Immature natural killer cell (primary cell): ENCODE measurements at places on chromosomes 1 and 21.

DNA sequence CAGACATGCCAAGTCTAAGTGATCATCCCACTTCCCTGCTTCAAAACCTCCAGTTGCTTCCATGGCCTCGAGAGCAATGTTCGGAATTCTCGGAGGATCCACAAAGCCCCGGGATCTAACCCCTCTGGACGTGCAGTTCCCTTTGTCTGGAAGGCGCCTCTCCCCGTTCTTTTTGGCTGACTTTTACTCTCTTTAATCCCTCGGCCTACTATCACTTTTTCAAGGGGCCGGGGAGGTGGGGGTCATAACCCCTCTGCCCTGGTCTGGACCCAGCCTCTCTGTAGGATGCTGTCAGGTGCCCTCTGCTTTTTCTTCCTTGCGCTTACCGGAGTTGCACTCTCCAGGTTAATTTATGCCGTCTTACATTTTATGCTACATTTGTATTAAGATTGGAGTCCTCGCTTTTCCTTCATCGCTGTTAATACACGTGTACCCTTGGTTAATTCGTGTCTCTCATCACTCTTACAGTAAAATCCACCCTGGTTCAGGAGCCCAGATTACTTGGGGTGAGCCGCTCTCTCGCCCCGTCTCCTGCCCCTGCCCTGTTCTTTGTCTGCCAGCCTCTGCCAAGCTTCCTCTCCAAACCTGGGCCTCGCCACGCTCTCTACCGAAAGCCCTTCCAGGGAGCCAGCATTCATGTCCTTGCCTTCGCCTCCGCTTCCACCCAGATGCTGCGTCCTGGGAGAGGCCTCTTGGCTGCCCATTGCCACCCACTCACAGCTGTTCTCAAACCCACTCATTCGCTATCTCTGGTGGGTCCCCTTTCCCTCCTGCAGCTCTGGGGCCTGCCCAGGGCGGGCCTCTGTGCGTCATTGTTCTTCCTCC, 448.6 kb downstream of the CAMTA1 start:
- DNase-seq, result no peak
- no peaks in the 10 kb centered on the region for H3K4me1 ChIP-seq
- peaks cover 2% of the 10 kb centered on the region for H3K27me3 ChIP-seq
- H3K36me3 ChIP-seq, result no peaks in the 10 kb centered on the region

DNA sequence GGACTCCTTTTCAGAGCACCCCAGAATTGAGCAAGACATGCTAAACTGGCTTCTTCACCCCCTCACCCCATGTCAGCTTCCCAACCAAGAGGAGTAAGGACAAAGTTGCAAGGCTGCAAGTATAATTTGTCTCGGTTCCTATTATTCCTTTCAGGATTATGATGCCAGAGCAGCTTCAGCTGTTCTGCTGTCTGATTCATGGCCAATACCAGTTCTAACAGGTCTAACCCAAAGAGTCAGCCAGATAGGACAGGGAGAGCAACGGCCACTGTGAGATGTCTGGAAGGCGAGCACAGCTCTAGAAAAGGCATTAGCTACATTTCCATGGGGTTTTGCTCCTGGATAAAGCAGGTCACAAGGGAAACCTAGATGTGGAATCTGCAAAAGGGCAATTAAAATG, 53.3 kb upstream of the HOOK1 start:
- H3K36me3 ChIP-seq, result no peaks in the 10 kb centered on the region
- H3K4me3 ChIP-seq, result no peak overlapping the region
- peaks cover 6% of the 10 kb centered on the region for H3K4me1 ChIP-seq

DNA sequence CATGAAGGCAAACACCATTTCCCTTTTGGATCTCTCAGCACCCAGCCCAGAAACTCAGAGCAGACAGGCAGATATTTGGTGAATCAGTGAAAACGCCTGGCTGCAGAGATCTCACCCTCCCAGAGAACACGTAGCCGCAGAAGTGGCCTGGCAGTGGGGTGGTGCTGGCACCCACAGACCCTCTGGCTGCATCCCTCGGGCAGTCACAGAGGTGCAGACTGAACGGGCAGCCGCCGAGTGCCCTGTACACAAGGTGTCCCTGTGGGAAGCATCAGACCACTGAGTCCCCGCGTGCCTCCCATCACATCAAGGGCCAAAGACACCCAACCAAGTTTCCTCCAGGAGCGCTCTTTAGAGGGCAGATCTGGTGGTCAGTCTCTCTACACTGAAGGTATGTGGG, 12.1 kb downstream of the FAM89A start:
- H3K4me3 ChIP-seq, result no peak overlapping the region
- no peak for DNase-seq
- H3K4me1 ChIP-seq, result peaks cover 4% of the 10 kb centered on the region
- H3K27me3 ChIP-seq, result no peaks in the 10 kb centered on the region

- H3K36me3 ChIP-seq, result no peaks in the 10 kb centered on the region
- H3K27me3 ChIP-seq, result peaks cover 4% of the 10 kb centered on the region
- H3K27ac ChIP-seq, result no peak overlapping the region
Measured at GRCh38 chr1:198333744-198334143, 176.9 kb downstream of the NEK7 start.

GRCh38 chr21:38821959-38822682, 16.4 kb downstream of the ETS2 start:
- peaks cover 35% of the 10 kb centered on the region for H3K36me3 ChIP-seq
- no peaks in the 10 kb centered on the region for H3K4me1 ChIP-seq
- H3K27ac ChIP-seq, result no peak overlapping the region
- H3K27me3 ChIP-seq, result no peaks in the 10 kb centered on the region
- DNase-seq, result no peak

DNA sequence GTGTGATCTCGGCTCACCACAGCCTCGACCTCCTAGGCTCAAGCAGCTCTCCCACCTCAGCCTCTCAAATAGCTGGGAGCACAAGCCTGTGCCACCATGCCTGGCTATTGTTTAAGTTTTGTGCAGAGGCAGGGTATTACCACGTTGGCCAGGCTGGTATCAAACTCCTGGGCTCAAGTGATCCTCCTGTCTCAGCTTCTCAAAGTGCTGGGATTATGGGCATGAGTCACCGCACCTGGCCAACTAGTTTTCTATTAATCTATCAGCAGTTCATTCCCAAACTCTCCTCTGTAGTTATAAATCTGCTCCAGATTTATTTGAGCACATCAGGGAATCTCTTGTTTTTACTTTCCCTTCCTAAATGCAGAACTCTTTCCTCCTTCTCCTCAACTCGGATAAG, 443.8 kb downstream of the PRDM2 start:
- no peak for DNase-seq
- no peaks in the 10 kb centered on the region for H3K36me3 ChIP-seq
- no peaks in the 10 kb centered on the region for H3K4me1 ChIP-seq
- H3K27ac ChIP-seq, result no peak overlapping the region
- H3K27me3 ChIP-seq, result peaks cover 6% of the 10 kb centered on the region

- peak; percentile 38 for DNase-seq
- no peaks in the 10 kb centered on the region for H3K36me3 ChIP-seq
- H3K4me3 ChIP-seq, result no peak overlapping the region
- H3K4me1 ChIP-seq, result peaks cover 15% of the 10 kb centered on the region
- H3K27me3 ChIP-seq, result peaks cover 7% of the 10 kb centered on the region
Measured at GRCh38 chr1:32066489-32066873, 6.3 kb upstream of the TMEM39B start.

- peaks cover 3% of the 10 kb centered on the region for H3K27me3 ChIP-seq
- H3K4me3 ChIP-seq, result no peak overlapping the region
- peaks cover 4% of the 10 kb centered on the region for H3K36me3 ChIP-seq
- H3K4me1 ChIP-seq, result no peaks in the 10 kb centered on the region
- H3K27ac ChIP-seq, result no peak overlapping the region
- DNase-seq, result no peak
Measured at GRCh38 chr1:25688390-25689119, 72.0 kb downstream of the MAN1C1 start.

DNA sequence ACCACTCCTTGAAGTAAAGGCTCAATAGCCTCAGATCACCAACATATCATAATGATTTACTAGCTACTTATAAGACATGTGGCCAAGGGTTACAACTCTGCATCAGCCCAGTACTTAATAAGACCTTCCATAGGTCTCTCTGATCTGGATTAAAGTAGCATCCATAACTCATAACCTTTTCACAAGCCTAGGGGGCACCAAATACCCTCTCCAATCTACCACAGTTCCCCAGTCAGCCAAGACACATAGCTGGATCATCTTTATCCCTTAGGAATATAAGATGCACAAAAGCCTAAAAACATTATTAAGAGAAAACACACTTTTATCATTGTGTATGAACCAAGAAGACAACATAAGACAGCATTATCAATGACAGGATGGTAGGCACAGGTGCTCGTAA, 22.1 kb downstream of the SSX2IP start:
- H3K36me3 ChIP-seq, result no peaks in the 10 kb centered on the region
- H3K27me3 ChIP-seq, result no peaks in the 10 kb centered on the region
- no peak overlapping the region for H3K4me3 ChIP-seq
- no peak overlapping the region for H3K27ac ChIP-seq

DNA sequence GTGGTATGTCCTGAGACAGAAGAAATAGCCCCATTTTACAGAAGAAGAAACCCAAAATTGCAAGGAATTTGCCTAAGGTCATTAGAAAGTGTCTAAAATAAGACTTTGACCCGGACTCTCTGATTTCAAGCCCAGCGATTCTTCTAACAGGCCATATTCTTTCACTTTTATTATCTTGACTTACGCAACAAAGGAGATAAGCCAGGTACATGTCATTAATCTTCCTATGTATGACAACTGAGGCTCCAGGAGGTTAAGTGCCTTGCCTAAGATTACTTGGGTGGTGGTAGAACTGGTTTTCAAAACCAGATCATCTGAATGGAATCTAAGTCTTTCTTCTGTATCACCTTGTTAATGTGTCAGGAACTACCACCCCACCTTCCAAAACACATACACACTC, 124.3 kb downstream of the PBX1 start:
- H3K27me3 ChIP-seq, result peaks cover 5% of the 10 kb centered on the region
- no peaks in the 10 kb centered on the region for H3K36me3 ChIP-seq
- peaks cover 6% of the 10 kb centered on the region for H3K4me1 ChIP-seq
- no peak overlapping the region for H3K27ac ChIP-seq
- DNase-seq, result no peak

- no peaks in the 10 kb centered on the region for H3K4me1 ChIP-seq
- H3K27ac ChIP-seq, result no peak overlapping the region
- H3K27me3 ChIP-seq, result peaks cover 2% of the 10 kb centered on the region
- no peak overlapping the region for H3K4me3 ChIP-seq
Measured at GRCh38 chr1:65179148-65179547, 31.1 kb downstream of the AK4 start.

DNA sequence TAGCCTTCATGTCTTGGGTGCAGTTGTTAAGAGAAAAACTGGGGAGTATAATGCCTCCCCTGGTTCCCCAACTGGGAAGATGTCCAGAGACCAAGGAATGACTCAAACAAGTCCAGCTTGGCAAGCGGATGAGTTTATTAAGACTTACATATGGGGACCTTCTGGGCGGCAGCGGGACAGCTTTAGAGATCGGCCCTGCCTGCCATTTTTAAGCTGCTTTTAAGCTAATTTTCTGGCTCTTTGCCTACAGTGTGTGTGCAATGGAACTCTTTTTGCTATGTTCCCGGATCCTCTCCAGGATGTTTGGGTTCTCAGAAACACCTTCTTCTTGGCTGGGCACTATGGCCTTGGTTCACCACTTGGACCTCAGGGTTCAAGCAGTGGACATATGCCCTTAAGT, 99.5 kb downstream of the RYR2 start:
- no peaks in the 10 kb centered on the region for H3K36me3 ChIP-seq
- H3K4me1 ChIP-seq, result no peaks in the 10 kb centered on the region
- no peak for DNase-seq
- H3K4me3 ChIP-seq, result no peak overlapping the region
- H3K27me3 ChIP-seq, result no peaks in the 10 kb centered on the region
